Adipocyte (in vitro differentiated cells): ENCODE measurements at places on chromosomes 12 and 14.

GRCh38 chr12:1094714-1095113, 103.7 kb downstream of the ERC1 start:
- no peak for DNase-seq

DNA sequence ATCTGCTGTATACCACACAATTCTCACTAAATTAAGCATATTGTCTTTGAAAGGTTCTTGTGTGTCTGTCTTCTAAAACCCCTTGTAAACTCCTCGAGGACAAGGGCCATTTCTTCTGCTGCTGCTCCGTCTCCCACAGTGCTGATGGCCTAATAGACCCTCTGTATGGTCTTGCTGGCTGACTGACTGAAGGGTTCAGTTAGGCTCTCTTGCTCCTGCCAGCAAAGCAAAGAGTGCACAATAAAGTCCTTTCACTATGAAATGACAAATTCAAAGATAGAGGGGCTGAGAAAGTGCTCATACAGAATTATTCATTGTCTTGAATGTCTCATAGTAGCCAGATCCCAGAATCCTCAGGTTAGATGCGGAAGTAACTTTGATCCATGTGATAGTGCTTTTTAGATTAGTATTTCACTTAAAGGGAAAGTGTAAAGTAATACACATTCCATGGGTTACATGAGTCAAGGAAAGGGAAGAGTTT, 14.2 kb upstream of the RIOX1 start:
- no peak for DNase-seq

GRCh38 chr14:91218014-91218413, 26.5 kb downstream of the GPR68 start:
- DNase-seq = no peak

- DNase-seq = no peak
Measured at GRCh38 chr14:35392103-35392502, 12.4 kb downstream of the NFKBIA start.

- no peak for DNase-seq
Measured at GRCh38 chr14:92696366-92696765, 52.1 kb downstream of the LGMN start.

DNA sequence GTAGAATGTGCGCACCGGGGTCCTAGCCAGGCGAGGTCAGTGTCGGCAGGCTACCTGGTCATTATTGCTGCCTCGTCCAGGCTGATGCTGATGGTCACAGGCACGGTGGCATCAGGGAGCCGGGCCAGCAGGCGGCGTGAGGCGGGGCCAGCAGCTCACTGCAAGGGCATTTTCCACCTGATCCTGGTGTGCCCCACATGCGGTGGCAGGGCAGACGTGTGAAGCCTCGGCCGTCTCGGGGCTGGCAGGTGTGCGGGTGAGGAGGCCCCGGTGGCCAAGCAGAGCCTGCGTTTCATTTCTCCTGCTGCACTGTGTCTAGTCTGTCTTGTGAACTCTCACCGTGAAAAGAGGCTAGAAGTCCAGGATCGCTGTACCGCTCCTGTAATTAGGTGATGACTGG, 12.0 kb upstream of the AMN start:
- no peak for DNase-seq

DNA sequence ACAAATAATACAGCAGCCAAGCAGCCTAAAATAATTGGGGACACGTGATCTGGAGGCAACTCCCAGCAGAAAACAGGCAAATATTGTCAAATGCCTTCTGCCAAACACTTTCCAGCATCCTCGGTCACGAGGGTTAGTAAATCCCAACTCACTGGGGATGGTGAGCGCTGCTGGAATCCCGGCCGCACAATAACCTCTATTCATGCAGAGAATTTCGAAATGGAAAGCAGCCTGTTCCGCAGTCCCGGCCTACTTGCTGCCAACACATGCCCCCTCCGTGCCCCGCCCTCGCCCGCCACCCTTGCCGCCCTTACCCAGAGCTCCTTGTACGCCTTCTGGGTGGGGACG, 62.2 kb downstream of the RFX4 start:
- no peak for DNase-seq

DNA sequence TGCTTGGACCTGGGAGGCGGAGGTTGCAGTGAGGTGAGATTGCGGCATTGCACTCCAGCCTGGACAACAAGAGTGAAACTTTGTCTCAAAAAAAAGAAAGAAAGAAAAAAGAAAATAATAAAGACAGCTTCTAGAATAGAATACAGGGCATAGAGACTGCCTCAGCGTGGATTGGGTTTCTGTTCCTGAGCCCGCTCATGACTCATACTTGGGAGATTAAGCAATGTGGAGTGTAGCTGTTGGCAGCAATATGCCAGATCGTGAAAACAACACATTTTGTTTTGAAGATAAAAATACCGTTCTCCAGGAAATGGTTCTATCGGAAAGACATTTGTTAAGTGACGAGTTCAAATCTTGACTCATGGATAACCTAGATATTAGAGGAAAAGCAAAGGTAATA, 67.2 kb downstream of the GLT1D1 start:
- peak; percentile 24 for DNase-seq

GRCh38 chr14:52780893-52781292, 10.5 kb downstream of the GNPNAT1 start:
- no peak for DNase-seq

DNA sequence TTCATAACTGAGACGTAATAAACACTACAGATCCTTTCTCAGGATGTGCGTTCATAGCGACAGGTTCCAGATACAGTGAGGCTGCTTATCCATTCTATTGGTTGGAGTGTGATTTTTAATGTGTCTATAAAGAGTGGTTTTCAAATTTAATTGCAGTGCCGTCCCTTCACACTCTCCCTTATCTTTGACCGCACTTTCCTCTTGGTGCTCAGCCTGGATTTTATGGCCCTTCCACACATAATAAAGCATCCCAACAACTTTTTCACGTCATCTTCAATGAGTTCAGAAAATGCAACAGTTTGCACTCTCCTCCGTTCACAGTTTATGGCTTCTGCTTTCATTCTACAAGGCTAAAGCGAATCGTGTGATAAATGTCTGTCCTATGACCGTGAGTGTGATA, 1209.9 kb downstream of the BCL11B start:
- DNase-seq = no peak

DNA sequence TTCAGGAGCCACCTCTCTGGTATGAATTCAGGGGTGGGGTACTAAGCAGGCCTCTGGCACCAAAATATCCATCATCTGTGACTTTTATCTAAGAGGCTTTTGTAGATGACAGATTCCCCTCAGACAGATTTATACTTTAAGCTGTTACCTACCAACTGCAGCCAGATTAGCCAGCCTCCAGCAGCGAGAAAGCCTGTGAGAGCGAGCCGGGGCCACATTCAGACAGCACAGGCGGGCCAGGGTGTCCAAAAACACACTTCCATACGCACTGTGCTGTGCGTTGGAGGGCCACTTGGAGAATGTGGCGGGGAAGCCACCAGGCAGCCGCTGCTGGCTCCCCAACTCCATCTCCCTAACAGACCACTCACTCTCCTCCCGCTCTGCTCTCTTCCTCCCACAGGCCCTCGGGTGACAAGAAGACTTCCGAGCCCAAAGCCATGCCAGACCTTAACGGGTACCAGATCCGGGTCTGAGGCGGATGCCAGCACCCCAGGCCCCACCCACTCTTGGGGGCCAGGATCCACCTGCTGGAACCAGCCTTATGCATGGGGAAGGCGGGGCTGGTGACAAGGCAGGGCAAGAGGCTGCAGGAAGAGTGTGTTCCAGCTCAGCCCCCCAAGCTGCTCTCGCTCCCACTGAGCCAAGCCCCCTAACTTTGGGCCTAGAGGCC, 17.4 kb downstream of the VASH1 start:
- no peak for DNase-seq

GRCh38 chr12:32533971-32534590, 134.7 kb downstream of the FGD4 start:
- DNase-seq = peak; percentile 86

- DNase-seq = no peak
Measured at GRCh38 chr12:795305-795704, 42.9 kb downstream of the WNK1 start.

GRCh38 chr14:72457641-72458040, 436.3 kb downstream of the DPF3 start:
- DNase-seq = peak; percentile 37

DNA sequence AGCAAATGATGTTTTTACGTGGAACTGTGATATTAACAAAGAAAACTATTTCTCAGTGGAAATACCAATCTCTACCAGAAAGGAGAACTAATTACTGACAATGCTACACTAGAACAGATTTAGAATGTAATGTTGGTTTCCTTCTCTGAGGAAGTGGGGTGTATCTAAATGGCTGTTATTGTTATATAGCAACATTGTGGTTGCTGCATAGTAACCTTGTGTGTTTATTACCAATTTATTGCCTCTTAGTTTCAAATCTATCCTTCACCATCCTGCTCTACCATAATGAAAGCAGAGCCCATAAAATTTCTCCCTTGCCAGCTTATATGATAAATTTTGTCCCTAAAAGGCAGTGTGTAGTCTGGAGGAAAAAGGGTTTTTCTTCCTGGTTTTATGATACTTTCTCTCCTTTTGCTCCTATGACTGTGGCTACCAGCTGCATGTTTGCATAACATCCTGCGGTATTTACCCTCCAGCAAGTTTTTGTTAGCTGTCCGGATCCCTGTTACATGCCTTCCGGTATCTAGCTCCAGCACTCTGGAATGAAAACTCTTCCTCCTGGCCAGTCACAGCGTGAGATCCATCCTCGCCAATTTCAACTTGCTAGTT, 5.7 kb upstream of the KLRK1 start:
- DNase-seq = peak; percentile 92

GRCh38 chr14:106872611-106873446, 1346.4 kb downstream of the TMEM121 start:
- DNase-seq = peak; percentile 17

DNA sequence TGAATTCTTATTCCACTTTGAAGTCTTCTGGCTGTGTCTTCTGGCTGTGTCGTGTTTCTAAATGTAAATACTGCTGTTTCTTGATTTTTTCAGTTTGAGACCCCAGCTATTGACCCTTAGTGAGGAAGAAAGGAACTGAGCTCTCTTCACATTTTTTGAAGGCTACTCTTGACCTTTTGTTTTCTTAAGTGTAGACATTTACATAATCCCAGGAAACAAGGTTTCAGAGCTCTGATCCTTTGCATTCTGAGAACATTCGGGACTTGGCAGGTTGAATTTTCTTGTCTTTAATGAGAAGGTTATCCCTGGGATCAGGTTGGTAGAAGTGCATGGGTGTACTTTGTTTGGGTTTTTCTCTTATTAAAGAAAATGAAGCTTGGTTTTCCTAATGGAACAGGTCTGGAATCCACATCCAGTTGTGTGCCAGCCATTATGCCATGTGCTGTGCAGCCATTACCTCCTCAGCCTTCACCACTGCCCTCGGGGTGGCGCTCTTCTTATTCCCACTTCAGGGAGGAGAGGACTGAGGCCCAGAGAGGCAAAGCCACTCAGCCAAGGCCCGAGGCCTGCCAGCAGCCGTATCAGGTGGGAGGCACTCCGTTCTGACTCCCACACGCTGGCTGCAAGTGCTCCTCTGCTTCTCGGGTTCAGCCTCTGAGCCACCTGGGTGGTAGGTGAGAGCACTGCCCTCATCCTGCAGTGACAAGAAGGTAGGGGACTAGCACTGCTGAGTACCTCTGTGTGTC, 120.9 kb downstream of the BEGAIN start:
- DNase-seq = no peak

GRCh38 chr12:111386885-111387284, 18.0 kb upstream of the PHETA1 start:
- no peak for DNase-seq

DNA sequence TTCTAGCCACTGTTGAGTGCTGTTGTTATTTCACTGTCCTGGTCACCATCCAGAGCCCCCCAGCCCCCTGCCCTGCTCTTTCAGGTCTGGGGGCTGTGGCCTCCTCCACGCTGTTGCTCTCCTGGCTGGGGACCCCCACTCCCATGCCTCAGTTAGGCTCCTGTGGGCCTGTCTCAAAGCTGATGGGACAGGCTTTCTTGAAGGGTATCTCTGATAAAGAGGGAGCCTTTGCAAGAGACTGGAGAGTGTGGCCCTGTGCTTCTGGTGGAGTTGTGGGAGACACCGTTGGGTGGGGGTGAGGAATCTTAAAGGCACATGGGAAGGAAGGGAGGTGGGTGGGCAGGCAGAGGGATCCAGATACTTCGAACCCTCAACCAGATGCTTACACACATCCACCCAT, 12.2 kb upstream of the KRT86 start:
- no peak for DNase-seq

GRCh38 chr14:105257464-105257863, 9.1 kb downstream of the BTBD6 start:
- no peak for DNase-seq

- peak; percentile 57 for DNase-seq
Measured at GRCh38 chr14:55588259-55588699, 8.3 kb downstream of the KTN1 start.

- no peak for DNase-seq
Measured at GRCh38 chr12:101694986-101695385, 2.5 kb upstream of the CHPT1 start.

DNA sequence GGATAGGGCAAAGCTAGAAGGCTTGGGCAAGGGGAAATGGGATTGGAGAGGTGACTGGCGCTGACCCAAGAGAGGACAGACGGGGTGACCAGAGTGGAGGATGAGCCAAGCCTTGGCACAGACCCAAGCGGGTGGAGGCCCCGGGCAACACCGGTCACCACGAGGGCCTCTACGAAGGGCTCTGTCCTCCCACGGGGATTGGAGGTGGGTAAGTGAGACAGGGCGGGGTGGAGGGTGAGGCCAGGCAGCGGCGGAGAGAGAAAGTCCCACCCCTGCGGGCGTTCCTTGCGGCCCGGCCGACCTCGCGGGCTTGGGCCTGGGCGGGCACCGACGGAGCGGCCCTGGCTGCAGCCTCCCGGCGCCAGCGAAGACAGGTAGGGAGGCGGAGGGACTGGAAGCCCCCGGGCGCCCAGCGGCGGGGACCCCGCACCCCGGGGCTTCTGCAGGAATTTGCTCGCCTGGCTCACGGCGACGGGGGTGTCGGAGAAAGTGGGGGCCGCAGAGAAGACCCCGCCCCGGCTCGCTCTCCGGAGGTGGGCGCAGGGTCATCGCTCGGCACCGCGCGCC, at the start of gene PAPLN:
PAPLN (plus strand) TSS at position 288 of the 567 bp plus-strand sequence. CDS start 2,273 bp downstream, outside the sequence.
- no peak for DNase-seq

DNA sequence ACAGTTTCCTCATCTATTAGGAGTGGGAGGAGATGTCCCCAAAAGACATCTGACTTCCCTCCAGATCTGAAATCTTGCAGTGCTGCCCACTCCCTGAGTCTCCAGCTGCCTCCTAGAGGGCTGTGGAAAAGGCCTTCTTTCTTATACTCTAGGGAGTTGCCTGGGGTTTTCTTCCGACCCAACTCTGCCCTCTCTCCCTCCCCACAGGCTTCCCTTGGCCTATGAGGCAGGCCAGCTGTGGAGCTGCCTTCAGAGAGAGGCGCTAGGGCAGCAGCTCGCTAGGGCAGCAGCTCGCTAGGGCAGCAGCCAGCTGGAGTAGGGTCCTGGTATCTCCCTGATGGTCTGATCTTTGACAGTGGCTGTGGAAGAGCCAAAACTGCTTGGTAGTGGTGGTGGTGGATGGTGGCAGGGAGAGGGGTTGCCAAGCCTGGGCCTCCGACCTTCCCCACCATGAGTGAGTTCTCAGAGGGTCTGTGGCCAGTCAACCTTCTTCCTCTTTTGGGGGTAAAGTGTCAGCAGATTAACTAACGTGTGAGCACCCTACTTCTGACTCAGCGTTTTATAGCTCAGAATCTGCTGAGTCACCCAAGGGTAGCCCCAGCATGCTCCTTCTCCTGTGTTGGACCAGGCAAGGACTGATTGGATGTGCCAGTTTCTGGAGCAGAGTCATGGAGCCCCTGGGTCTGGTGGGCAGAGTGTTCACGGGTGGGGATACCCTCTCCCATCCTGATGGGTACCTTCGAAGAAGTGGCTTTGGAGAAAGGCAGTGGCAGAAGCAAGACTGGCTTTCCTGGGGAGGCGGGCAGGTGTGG, 2.3 kb downstream of the SLC48A1 start:
- DNase-seq = no peak
